Putamen (tissue), 1 donor: ENCODE measurements at places on chromosomes 3 and 15.

DNA sequence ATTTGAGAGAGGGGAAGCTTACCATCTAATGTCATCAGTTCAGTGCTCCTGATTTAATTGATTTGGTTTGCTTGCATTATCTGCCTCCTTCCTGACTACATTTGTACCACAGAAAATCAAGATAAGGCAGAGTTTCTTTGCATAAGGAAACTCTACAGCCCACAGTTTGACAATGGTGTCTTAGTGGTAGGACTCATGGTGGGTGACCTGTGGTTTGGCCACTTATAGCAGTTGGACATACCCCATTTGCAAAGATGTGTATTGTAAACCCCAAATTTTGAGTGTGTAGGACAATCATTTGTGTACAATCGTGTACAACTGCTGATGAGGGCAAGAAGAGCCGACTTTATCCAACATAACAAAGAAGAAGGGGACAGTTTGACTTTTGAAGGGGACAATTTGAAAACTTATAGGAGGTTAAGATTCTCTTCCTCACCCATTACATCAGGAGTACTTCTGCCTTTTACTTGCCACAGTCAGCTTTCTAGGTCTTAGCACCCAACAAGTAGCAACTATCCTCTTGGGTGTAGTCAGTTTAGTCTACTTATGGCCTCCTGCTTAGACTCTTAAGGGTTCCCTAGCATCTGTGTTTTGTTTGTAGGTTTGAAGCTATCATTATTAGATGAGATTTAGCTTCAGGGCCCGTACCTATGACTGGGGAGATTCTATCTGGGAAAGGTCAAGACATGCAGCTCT lies 6.2 kb downstream of the TGFBR2 start:
- no peak for DNase-seq

- no peak for DNase-seq
Observed at GRCh38 chr15:88120026-88120425, 136.5 kb downstream of the NTRK3 start.

- DNase-seq, result no peak
Observed at GRCh38 chr3:149964291-149964690, 6.4 kb downstream of the PFN2 start.

DNA sequence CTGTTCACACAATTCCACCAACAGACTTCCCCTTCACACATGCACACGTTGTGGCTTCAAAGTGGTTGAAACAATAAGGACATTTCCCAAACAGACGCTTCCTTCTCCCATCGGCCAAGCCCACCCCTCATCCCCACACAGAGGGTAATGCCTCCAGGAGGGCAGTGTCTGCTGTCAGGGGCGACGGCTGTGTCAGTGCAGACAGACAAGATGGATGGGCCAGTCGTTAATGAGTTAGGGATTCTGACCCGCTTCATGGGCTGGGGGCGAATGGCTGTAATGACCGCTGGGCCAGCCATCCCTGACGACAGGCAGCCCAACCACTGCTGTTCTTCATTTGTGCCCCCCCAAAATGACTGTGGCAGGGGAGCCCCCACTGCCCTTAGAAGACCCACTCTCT lies 20.2 kb upstream of the SKIC8 start:
- DNase-seq, result no peak

DNA sequence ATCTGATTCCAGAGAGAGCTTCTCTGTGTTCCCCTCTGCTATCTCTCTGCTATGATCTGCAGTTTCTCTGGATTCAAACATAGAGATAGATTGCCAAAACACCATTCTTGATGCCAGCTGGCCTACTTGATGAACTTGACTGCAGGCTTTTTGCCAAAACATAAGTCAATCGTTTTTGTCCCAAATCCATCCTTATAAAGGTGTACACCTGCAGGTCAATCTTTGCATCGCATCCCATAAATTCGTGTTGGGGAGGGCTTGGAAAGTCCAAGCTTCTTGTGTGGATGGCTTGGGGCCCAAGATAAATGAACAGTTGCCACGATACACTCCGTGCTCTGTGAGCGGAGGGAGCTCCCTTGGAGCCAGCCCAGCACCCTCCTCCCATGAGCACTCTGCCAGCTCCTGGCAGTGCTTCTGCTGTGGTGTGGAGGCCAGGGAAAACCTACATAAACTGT lies 2.7 kb downstream of the CERS3 start:
- DNase-seq, result peak; percentile 33

- DNase-seq, result no peak
Observed at GRCh38 chr3:38590521-38590920, 59.0 kb downstream of the SCN5A start.

- no peak for DNase-seq
Observed at GRCh38 chr15:67944010-67944641, 104.3 kb upstream of the RNU6-1 start.

DNA sequence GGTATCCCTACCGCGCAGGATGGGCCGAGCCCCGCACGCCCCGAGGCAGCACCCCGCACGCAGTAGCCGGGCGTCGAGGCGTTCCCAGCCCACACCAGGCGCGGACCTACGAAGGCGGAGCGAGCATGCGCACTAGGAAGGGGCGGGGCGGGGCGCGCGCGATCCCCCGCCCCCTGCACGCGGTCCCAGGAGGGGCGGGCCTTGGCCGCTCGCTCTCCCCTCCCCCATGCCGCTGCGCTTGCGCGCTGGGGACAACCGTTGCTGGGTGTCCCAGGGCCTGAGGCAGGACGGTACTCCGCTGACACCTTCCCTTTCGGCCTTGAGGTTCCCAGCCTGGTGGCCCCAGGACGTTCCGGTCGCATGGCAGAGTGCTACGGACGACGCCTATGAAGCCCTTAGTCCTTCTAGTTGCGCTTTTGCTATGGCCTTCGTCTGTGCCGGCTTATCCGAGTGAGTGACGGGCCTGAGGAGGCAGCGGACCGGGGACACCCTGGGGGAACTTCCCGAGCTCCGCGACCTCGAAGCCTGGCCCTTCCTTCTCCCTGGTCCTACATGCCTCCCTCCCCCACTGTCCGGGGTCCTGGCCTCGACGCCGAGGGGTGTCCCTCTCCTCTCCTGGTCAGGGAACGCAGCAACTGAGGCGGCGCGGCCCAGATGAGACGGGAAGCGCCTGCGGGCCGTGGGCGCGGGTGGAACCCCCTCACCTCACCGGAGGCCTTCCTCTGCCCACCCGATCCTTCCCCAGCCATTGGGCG lies at the start of gene SPESP1:
TSS of gene SPESP1 (plus strand) at position 258 of the 755 bp plus-strand sequence. CDS start at position 387, 129 bp downstream.
- peak; percentile 53 for DNase-seq

DNA sequence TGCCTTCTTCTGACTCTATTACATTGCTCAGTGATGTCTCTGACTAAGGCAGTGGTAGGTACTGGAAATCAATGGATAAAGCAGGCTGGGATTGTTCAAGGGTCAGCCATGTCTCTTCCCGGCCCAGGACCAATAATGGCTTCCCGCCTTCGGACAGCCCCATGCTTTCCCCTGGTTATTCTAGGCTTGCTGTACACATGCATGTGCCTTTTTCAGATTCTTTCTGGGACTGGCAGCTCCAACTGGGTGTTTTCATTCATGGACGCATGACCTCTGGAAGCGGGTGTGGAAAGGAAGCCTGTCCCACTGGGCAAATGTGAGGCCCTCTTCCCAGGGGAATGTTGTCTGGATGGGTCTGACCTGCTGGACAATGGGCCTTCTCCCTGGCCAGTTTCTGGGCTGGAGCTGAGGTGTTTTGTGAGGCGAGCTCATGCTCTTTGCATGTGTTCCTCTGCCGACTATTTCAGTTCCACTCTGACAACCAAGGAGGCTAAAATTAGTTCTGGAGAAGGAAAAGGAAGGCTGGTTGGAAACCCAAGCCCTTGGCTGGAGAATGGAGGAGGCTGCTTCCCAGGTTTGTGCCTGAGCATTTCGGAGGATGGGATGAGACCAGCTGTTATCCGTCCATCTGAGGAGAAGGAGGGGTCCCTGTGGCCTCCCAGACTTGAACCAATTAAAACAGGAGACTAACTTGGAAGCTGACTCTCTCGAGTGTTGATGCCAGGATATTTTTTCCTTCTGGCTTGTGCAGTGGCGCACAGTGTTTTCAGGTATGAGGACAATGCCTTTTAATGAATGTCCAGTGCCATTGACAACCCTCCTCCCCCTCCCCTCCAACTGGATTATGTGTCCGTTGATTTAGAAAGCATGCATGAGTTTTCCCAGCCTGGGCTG lies 6.9 kb downstream of the ACVR2B start:
- no peak for DNase-seq

DNA sequence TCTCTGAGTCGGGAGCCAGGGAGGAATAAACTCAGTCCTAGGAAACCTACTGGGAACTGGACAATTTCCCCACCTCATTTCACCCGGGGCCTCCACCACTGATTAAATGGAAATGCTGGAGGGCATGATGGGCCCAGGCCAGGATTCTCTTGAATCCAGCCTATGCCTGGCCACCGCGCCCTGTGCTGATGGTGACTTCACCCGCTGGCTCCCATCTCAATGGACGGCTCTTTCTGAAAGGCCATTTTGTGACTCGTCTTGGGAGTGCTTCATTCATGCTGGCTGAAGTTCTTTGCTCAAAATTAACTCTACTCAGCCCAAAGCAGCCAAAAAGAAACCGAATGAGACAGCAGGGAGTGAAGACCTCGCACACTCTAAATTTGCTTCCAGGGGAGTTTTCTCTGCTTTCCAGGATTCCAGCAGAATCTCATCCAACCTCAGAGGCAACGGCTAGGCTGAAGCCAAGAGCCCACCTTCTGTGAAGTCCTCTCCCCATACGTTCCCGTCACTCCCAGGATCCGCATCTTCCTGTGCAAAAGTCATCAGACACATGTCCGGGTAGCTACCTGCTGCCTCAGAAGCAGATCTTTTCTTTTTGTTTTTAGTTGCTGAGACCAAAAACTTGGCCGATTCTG lies 266.0 kb upstream of the ICE2 start:
- peak; percentile 55 for DNase-seq

DNA sequence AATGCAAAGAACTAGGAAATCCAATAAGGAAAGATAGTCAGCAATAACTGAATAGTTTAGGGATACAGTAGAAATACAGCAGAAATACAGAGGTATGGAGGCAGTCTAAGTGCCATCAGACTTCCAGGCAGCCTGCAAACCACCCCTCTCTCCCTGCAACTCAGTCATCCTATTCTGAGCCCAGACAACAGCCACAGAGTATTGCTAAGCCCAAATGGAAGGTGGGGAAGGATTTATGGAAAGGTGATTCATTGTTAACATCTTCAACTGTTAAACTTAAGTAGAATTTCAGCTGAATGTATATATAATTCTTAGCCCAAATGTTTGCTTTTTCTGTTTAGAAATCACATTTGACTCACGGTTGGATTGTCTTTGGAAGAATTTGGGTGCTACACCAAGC lies 300.4 kb downstream of the RBMS3 start:
- DNase-seq, result no peak

DNA sequence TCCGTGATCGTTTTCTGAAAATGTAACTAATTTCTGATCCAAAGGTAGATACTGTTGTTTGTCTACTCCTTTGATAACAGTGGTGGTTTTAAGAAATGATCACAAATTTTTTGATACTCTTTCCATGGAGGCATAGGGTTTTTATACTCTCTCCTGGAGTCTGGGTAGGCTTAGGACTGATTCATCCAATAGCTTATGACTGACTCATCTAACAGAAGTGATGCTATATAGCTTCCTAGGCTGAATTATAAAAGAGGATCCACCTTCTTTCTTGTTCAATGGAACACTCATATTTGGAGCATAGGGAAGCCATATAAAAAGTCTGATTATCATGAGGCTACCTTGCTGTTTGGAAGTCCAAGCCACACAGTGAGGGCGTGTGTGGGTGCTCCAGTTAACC lies 84.3 kb downstream of the CHST2 start:
- no peak for DNase-seq

- no peak for DNase-seq
Observed at GRCh38 chr15:96330064-96330449, 443 bp upstream of the NR2F2 start.

- DNase-seq, result no peak
Observed at GRCh38 chr3:191336833-191337232, 6.5 kb upstream of the UTS2B start.

DNA sequence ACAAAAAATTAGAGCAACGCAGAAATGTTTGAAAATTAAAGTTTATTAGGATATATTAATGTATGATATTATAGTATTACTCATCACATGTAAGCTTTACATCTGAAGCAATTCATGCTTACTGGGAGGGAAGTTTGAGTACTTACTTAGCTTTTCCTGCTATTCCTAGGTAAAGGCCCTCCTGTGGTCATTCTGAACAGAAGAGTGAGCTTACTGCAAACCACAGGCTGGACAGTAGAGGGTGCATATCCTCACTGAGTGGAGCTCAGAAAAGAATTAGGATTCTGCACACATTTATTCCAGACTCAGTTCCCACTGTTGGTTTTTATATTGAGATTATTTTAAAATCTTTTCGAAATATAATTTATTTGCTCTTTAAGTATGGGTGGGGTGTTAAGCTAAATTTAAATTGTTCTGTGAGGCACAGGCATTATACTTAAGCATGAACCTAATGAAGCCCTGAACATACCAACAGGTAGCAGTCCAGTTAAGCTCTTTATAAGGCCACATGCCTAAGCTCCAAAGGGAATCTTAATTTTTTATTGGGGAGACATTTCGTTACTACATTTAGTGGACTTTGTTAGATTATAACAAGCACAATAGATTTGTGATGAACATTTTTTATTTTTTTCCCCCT lies 10.2 kb downstream of the MRPS22 start:
- peak; percentile 45 for DNase-seq

DNA sequence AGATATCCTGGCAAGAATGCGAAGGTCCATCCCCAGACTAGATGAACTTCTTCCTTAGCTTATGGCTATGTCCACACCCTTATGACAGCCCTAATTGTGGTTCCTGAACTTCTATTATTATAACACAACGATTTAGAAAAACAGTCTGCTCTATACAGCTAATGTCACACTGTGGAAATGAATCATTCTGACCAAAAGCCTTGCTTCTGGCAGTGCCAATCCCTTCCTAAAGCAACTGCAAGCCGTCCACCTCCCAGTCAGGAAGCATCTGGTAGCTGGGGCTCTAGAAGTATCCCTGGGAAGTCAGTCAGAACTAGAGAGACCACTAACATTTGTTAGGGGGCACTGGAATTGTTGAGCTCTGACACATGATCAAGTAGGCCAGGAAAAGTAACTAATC lies 45.0 kb downstream of the MYO5A start:
- no peak for DNase-seq

DNA sequence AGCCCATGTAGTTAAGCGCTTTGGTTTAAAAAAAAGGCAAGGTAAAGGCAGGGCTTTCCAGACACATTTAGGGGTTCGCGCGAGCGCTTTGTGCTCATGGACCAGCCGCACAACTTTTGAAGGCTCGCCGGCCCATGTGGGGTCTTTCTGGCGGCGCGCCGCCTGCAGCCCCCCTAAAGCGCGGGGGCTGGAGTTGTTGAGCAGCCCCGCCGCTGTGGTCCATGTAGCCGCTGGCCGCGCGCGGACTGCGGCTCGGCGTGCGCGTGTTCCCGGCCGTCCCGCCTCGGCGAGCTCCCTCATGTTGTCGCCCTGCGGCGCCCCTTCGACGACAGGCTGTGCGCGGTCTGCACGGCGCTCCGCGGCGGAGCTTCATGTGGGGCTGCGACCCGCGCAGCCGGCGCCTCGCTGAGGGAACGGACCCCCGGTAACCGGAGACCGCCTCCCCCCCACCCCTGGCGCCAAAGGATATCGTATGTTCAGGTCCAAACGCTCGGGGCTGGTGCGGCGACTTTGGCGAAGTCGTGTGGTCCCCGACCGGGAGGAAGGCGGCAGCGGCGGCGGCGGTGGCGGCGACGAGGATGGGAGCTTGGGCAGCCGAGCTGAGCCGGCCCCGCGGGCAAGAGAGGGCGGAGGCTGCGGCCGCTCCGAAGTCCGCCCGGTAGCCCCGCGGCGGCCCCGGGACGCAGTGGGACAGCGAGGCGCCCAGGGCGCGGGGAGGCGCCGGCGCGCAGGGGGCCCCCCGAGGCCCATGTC lies 927 bp downstream of the SMAD6 start:
- no peak for DNase-seq

GRCh38 chr15:70093481-70094319 lies 4.0 kb downstream of the TLE3 start:
- DNase-seq, result no peak

GRCh38 chr3:36843065-36844051 lies 79.0 kb upstream of the DCLK3 start:
- no peak for DNase-seq
